ENCODE measurements at places on chromosomes 4 and X.

DNA sequence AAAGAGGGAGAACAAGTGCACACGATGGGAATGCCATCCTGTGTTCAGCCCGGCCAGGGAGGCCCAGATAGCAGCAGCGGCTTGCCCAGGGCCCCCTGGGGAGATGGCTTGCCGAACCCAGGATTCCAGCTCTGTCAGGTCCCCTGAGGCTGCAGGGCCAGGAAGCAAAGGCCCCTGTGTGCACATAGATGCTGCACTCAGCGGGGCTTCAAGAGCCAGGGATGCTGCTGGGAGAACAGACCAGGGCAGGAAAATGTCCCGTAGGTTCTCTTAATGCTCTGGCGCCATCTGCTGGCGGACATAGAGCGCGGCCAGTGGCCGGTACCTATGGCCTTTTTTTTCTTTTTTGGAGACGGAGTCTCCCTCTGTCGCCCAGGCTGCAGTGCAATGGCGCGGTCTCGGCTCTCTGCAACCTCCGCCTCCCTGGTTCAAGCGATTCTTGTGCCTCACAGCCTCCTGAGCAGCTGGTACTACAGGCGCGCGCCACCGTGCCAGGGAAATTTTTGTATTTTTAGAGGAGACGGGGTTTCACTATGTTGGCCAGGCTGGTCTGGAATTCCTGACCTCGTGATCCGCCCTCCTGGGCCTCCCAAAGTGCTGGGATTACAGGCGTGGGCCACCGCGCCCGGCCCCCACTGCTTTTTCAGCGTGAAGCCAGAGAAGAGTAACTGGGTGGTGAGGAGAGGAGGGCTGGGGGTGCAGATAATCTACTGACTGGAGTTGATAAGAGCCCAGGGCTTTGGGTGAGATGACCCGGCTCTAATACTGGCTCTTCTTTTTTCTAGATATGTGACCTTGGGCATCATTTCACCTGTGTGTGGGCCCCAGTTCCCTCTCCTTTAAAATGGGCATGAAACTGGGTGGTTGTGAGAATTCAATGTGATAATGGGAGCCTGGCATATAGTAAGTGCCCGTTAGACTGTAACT is 22.5 kb downstream of the MED28 start:
- DNase-seq: no peak

DNA sequence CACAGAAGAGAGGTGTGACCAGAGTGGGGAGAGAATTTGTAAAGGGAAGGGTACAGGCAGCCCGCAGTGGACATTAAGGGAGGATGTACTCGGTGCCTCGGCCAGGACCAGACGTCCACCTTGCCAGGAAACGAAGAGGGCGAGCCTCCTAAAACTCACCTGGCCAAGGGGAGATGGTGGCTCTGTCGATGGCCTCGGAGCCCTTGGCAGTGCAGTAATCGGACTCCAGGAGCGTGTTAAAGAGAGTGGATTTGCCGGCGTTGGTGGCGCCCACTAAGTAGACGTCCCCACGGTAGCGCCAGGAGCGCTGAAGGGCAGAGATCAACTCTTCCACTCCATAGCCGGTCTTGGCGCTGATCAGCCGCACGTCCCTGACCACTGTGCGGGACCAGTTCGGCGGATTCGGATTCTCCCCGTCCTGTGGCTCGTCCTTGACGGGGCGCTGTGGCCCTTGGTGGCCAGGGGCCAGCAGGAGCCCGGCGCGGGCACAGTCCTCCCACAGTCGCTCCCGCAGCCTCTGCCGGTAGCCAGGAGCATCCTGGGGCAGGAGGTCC is 1.0 kb downstream of the NOA1 start:
- DNase-seq: no peak

DNA sequence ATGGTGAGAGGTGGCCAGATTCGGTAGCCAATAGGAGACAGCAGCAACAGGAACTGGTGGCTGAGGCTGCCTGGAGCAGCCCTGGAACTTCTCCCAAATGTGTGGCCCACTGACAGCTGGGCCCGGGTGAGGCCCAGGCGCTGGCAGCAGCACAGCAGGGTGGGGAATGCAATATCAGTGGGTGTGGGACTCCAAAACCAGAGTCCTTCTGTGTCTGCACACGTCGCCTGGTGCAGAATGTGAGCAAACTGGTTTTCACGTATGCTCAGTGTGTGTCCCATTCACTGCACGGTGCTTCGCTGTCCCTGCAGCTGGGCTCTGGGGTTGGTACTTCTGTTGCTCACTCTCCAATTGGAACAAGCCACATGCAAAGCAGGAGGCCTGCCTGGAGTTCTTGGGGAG is 14.4 kb upstream of the CENPU start:
- DNase-seq: no peak

DNA sequence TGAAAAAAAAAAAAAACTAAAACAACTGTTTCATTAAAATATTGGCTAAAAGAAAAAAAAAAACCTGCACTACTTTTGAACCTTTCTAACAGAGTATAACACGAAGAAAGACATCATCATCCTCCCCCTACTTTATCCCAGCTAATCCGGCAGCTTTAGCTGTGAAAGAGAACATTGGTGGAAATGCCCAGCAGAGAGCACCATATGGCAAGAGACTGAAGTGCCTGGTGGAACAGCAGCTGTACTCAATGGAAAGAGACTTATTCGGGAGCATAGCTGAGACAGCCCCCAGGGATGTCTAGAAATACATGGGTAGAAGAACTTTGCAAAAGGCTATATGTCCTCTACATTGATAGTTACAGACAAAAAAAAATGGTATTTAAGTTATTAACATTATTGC is 30.3 kb downstream of the STPG2 start:
- DNase-seq: no peak

- no peak for DNase-seq
Measured at GRCh38 chr4:110417136-110417535, 58.8 kb upstream of the ENPEP start.

DNA sequence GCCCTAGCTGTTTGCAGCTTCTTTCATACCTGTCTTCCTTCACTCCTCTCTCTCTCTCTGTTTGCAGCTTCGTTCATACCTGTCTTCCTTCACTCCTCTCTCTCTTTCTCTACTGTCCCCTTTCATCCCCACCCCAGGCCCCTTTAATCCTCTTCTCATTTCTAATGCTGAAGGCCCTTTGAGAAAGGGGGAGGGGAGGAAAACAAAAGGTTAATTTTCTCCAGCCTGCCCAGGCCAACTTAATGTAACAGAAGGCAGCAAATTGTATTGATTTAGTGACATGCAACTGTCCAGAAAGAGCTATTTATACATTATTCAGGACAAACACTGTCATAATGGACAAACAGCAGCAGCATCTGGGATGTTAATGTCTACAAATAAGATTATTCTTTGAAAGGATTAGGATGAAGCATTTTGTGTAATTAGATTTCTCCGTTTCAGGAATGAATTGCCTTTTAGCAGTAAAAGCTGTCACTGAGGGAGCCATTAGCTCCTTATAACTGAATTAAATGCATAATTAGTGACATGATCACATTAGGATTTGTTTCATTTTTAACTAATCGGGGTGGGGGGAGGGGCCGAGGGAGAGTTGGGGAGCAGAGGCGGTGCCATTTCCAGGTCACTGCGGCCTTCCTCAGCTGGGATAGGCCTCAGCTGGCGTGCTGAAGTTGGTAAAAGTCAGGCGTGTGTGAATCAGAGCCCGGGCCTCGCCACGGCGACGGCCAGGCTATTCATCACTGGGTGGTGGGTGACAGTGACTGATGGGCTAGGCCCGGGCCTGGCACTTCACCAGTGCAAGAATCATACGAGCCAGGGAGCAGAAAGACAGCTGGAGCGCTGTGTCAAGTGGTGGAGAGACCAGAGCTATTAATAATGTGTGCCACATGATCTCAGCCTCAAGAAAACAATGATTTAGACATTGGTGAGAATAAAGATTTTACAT is 174.5 kb downstream of the NKX6-1 start:
- peak; percentile 43 for DNase-seq
